NCI-H2081 treated with DMSO at 0.1 percent for 48 hours (cell line): ENCODE measurements at places on chromosomes 3 and 15.
A peak's percentile ranks its signal among the peaks of the same experiment; 100 is the strongest.

- no peak for DNase-seq
Observed at GRCh38 chr3:191492601-191493000, 31.6 kb downstream of the PYDC2 start.

DNA sequence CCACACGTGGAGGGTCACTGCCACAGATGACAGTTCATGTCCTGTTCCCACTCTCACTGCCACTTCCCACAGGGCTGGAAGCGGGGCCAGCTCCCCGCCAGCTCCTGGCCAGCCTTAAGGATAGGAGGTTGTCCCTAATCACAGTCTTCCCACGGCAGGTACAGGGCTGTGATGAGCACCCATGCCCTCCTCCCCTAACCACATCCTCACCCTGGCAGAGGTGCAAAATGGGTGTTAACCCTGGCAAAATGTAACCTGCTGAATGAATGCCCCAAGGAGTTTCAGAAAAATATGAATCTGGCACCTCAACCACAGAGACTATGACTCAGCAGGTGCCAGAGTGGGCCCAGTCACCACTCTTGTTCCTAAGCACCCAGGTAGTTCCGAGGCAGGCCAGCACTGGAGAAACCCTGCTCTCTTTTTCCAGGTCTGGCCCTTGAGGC is 185.1 kb upstream of the TPM1 start:
- no peak for DNase-seq

- no peak for DNase-seq
Observed at GRCh38 chr3:103614719-103615118, 1179.9 kb downstream of the ZPLD1 start.

DNA sequence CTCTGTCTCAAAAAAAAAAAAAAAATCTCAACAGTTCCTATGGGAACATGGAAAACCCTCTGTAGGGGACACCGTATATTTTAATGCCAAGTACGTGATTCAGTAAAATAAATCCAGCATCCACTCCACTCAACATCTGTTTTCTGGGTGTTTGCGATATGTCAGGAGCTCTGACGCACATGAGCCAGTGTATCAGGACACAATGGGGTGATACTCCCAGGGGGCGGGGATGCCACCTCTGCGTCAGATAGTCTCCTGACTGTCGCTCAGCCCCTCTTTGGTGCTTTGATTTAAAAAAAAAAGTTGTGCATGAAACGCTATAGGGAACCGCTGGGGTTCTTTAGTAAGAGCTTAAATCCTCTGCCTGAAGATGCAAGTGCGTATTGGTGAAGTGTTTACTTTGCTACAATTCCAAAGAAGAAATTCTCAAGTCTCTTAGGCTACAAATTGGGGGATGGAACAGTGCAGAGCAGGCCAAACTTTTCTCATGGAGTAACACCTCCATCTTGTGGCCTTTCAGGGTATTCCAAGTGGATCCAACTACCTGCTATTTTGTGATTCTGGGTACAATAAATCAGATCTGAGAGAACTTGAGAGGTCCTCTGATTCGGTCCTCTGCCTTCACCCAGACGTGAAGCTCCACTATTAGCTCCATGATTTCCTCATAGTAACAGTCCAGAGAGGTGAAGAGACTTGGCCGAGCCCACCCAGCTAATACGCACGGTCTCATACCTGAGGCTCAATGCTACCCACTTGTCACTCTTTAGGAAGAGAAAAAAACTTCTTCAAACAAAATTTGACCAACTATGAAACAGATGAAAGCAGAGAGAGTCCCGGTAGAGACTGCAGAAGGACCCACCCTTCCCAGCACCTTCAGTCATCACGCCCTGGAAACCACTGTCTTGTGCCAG is 9.3 kb upstream of the NR2E3 start:
- no peak for DNase-seq

- no peak for DNase-seq
Observed at GRCh38 chr15:55003965-55004873, 192.5 kb downstream of the RSL24D1 start.

GRCh38 chr15:66386204-66387123 is at the start of gene MAP2K1:
MAP2K1 (plus strand) TSS chr15:66386912; CDS start chr15:66387348, 436 bp downstream.
- peak; percentile 84 for DNase-seq

DNA sequence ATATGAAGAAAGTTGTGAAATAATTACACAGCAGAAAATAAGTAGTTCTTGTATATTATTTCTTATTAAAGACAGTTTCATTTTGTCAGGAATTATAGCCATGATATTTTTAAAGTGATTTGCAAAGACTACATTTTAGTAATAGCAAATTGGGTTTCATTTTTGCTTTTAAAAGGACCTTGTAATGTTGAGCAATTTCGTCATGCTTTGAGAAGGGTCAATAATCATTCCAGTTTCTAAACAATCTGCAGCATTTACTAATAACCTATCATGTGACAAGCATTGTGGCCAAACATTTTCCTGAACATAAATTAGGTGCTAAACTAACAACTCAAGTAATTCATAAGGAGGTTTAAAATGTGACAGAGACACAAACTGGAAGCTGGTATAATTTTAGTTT is 214.4 kb upstream of the CBLB start:
- DNase-seq: no peak

- DNase-seq: peak; percentile 16
Observed at GRCh38 chr15:59997070-59997701, 6.9 kb upstream of the FOXB1 start.

GRCh38 chr3:177711637-177712036 is 514.4 kb upstream of the TBL1XR1 start:
- DNase-seq: no peak

- no peak for DNase-seq
Observed at GRCh38 chr3:98877132-98877531, 24.4 kb downstream of the DCBLD2 start.

DNA sequence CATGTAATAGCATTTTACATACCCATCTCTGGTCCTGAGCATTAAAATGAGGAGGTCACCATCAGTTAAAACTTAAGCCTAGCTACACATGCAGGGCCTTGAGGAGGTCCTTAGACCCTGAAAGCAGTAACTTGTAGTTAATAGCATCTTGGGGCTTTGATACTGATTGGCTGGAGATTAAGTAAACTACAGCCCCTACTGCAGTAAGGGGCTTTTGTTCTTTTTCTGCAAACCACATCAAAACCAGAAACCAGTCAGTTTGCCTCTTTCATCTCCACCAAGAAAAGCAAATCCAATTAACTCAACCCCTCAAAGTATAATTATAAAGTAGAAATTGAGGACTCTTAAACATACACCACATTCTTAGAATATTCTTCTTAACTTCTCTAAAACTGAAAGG is 622.7 kb downstream of the ZPLD1 start:
- no peak for DNase-seq

DNA sequence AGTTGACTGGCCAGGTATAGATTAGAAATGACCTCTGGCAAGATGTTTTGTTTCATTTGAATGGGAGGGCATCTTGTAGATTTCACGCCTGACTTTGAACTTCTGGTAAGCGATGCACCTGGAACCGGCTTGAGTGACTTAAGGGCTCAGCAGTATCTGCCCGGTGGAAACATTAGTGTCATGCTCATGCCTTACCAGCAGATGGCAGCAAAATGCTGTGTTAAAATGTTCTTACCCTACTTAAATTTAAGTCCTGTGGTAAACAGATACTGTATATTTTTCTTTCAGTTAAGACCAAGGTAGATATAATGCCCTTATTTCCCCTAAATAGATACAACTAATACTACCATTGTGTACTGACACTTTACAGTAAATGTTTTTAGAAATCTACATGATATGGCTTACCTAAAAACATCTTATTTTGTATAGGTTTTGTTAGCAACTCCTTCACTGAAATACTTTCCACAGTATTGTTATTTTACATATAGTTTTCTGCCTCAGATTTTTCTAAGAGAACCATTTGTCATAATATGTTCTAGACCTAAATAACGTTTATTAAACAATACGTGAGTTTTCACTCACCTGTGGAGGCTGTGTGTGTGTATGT is 25.5 kb downstream of the ASB7 start:
- DNase-seq: no peak

DNA sequence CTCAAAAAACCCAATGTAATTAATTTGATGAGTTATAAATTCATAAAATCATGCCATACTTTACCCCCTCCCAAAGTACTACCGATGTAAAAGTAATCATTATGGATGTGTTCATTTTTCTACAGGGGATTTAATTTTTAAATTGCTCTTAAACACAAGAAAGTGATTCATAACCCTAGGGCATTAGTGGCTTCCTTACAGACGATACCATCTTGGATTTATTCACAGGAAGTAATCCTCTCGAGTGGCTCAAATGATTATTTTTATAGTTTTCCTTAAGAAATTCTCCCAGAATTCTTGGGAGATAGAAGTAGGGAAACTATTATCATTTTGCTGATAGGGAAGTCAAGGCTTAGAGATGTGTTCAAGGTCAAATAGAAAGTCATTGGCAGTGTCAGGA is 80.9 kb downstream of the PEX5L start:
- no peak for DNase-seq

DNA sequence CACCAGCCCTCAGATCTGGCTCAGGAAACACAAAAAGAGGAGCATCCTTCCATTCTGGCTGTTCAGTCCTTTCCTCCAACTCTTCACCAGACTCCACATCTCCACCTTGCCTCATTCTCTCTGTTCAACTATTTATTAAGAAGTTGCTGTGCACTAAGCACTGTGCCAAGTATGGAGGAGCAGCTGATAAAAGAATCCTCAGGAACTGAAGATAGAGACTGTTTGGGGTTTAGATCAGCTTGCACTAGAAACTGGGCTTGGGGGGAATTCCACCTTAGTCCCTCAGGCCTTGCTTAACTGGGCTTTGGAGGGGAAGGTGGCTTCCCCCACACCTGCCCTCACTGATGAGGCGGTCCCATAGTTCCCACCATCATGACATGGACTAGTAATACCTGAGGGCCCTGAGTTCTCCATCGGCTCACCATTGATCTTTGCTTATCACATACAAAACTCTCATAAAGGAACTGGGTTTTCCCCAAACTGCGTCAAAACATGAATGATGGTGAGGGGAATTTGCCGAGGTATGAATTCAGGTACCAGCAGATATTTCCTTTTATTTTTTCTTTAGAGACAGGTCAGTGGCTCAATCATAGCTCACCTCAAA is 1.7 kb upstream of the CCR8 start:
- no peak for DNase-seq

GRCh38 chr15:101145362-101145761 is 106.5 kb downstream of the CHSY1 start:
- no peak for DNase-seq

- DNase-seq: no peak
Observed at GRCh38 chr3:168272343-168272985, 176.7 kb upstream of the GOLIM4 start.

DNA sequence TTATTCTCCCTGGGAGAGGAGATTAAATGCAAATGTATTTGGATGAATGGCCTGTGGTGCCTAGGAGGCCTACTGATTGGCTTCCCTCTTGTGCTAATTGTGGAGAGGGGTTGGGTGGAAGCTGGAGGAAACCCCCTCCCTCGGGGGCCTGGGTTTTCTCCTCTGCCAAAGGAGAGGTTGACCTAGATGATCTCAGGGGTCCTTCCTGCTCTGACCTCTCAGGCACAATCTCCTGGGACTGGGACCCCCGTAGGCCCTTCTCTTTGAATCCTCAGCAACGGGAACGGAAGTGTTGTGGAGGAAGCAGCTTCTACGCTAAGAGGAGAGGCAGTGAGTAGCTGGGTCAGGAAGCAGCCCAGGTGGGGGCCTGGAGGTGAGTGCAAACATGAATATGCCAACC is 40.5 kb upstream of the MAGEF1 start:
- DNase-seq: no peak

DNA sequence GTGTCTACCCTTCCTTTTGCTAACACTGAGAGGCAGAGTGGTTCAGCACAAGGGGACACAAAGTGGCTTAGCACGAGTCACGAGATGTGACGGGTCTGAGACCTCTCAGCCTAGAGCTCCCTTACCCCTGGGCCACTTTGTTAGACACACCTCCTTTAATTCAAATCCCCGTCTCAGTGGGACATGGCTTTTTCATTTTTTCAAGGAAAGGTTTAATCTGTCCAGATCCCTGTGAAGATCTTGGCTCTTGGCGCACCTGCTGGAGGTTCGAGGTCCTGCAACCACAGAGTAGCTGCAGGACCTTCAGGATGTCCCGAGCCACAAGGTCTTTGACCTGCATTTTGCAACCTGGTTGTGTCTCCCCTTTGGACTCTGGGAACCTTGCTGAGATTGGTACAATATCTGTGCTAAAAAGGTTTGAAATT is 52.0 kb downstream of the LPP start:
- DNase-seq: no peak

DNA sequence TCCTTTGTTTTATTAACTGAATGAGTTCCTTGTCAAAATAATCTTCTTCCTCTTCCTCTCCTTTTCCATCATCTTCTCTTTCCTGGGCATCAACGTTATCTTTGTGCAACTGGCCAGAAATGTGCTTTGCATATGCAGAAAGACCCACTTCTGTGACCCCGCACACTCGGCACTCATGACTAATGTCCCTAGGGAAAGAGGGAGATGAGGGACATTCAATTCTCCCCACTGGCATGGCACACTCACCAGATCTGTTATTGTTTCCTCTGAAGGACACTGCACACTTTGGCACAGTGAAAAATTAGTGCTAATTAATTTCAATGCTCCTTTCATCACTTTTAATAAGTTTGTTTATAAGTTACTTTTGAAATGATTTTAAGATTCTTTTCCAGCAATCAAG is 34.0 kb downstream of the ZNF106 start:
- no peak for DNase-seq

- no peak for DNase-seq
Observed at GRCh38 chr3:195267096-195267495, 3.9 kb downstream of the XXYLT1 start.

GRCh38 chr15:57654153-57654852 is 52.2 kb upstream of the POLR2M start:
- DNase-seq: no peak

- no peak for DNase-seq
Observed at GRCh38 chr3:73225991-73226390, 164.5 kb downstream of the EBLN2 start.

GRCh38 chr3:40994611-40995010 is 204.7 kb upstream of the CTNNB1 start:
- DNase-seq: no peak

DNA sequence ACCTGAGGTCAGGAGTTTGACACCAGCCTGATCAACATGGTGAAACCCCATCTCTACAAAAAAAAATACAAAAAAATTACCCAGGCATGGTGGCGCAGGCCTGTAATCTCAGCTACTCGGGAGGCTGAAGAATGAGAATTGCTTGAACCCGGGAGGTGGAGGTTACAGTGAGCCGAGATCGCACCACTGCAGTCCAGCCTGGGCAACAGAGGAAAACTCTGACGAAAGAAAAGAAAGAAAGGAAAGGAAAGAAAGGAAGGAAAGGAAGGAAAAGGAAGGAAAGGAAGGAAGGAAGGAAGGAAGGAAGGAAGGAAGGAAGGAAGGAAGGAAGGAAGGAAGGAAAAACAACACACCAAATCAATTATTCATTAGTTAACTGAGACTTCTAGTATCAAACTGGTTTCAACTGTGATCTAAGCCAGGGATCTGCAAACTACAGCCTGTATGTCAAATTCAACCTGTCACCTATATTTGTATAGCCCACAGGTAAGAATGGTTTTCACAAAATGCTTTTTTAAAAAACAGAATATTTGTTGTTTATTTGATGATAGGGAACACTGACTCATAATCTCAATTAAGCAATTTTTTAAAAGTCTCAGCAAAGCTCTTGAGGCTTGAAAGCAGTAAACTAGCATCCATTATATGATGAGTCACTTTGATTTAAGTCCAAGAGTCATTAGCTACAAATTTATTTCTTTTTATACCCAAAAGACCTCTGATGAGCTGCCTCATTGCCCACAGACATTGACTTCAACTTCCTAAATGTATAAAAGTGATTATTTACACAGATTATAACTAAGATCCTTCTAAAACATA is 127.6 kb downstream of the TBL1XR1 start:
- no peak for DNase-seq
